Activated CD4-positive, alpha-beta memory T cell treated with anti-CD3 and anti-CD28 coated beads, Interleukin-2, amount 10 ng/mL, durations not matched to agents 7 days and 5 days (primary cell): ENCODE measurements at places on chromosomes 7 and 10.

DNA sequence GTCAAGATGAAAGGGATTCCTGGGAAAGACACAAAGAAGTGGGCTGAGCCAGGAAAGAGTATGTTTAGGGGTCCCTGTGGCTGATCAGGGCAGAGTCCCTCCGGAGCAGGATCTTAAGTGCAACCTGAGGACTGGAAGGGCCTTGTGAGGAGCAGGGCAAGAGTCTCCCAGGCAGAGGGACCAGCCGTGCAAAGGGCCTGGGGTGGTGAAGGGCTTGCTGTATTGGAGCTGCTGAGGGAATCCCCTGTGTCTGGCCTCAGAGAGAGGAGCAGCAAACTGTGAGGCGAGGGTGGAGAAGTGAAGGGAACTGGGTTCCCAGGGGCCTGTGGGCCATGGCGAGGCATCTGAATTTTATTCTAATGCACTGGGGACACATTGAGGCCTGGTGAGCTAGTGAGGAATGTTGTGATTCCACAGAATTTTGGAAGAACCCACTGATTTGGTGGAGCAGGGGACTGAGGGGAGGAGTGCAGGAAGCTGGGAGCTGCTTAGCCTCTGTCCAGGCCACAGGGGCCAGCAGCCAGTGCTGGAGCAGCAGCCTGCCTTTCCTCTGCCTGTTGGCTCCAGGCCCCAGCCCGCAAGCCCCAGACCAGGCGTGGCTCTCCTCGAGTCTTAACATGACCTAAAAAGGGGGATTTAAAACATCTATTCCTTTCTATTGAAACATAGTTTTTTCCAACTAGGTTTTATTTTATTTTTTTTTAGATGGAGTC, 138.4 kb upstream of the IGFBP3 start:
- DNase-seq = no peak

GRCh38 chr7:98282703-98283102, 1.2 kb downstream of the BRI3 start:
- DNase-seq = no peak

- no peak for DNase-seq
Observed at GRCh38 chr10:67045404-67045803, 119.6 kb downstream of the LRRTM3 start.

DNA sequence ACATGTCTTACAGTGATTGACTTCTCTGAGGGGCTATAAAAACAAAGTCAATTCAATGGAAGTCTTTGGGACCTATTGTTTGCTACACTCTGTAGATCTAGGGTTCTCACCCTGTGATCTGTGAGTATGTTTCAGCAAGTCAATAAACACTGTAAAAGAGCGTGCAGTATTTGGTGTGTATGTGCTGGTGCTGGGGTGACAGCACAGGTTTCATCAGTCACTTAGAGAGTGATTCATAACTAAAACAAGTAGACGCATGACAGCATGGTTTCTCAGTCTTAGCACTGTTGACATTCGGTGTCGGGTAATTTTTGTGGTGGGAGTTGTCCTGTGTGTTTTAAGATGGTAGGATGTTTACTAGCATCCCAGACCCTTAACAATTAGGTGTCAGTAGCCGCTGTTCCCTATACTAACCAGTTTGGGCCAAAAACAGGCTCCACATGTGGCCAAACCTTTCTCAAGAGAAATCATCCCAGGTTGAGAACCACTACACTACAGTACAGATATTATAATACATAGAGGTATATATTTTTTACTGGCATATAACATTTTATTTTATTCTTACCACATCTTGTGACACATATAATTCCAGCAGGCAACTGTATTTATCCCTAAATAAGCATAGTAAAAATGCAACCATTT, 411.8 kb downstream of the ARL4A start:
- DNase-seq = peak; percentile 21

- DNase-seq = no peak
Observed at GRCh38 chr7:76356115-76356514, 2.7 kb downstream of the YWHAG start.

DNA sequence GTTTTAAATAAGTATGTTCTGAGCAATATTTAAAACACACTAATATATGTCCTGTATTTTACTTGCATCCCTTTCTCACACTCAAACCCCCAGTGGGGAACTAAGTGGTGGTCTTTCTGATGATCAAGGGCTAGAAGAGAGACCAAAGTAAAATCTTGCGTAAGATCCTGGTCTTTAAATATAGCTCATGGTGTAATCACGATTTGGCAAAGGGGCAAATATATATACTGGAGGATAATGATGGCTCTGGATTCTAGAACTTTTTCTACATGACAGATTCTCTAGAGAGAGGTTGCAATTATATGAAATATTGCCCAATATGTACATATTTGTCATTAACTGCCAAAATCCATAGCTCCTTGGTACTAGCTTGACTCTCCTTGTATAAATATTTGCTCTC, 438.3 kb downstream of the NXPH1 start:
- DNase-seq = no peak

DNA sequence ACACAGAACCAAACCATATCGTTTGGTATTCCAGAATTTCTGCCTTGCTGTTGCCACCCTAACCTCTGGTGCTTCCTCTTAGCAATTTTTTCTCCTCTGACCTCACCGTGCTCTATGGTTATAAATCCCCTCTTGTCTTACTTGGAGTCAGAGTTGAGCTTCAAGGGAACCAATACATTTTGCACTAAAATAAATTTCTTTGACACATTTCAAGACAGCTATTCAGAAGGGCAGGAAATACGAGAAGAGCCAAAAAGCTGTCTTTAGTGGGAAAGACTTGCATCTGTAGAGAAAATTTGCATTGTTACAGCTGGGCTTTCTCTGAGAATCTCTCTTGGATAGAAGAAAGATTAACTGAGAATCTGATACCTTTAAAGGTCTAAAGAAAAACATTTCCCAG, 14.5 kb upstream of the AKR1C2 start:
- no peak for DNase-seq

- DNase-seq = no peak
Observed at GRCh38 chr7:158285383-158285770, 302.2 kb downstream of the PTPRN2 start.

GRCh38 chr10:101708870-101709269, 13.9 kb upstream of the FBXW4 start:
- DNase-seq = no peak

GRCh38 chr7:11737723-11738122, 94.3 kb downstream of the THSD7A start:
- no peak for DNase-seq

DNA sequence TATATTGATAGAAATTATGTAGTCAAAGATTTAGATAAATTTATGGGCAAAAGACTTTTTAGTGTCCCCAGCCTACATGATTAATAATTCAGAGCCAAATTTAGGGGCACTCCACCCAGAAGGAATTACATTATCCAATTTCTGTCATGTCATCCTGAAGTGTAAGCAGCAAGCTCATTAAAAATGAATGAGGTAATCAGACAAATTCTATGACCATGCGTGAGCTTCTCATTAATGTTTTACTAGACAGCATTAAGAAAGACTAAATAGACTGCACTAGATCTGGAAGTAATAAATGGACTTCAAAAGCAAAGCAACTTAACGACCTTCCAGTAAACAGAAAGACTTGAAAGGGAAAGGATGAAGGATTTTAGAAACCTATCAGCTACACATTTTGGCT, 22.7 kb upstream of the TRUB1 start:
- no peak for DNase-seq

DNA sequence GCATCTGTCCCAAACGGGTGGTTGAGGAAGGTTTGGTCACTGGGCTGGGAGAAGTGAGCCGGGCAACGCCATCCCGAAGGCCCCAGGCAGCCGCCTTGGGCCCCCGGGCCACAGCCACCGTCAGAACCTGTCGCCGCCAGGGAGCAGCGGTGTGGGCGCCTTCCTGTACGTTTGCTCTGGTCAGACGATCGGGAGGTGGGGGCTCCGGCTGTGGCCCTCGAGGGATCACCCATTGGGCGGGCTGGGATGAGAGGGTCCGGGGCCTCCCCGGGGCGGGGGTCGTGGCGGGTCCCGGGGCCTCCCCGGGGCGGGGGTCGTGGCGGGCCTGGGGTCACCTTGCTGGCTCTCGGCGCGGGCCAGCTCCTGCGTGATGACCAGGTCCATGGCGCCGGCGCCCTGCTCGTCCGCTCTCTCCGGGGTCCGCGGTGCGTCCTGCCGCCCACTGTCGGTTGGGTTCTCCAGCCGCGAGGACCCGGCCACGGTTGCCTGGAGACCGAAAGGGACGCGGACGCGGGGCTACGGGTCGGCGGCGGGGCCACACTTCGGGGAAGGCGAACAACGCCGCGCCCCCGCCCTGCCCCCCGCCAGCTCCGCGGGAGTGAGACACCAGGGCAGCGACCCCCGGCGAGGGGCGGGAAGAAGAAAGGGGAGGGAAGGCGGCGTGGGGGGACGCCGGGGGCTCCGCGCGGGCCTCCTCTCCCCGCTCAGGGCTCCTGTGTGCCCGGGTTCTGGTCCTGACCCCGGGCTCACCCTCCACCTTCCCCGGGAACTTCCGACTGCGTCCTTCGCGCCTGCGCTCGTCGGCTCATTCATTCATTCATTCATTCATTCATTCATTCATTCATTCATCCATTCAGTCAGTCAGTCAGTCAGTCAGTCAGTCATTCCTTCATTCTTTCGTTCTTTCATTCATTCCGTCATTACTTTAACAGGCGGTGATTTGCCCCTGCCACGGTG, at the start of gene CFAP46:
Gene CFAP46 (minus strand): TSS at position 470 of the 957 bp plus-strand sequence. CDS start 86 bp downstream, at position 384.
- DNase-seq = no peak

DNA sequence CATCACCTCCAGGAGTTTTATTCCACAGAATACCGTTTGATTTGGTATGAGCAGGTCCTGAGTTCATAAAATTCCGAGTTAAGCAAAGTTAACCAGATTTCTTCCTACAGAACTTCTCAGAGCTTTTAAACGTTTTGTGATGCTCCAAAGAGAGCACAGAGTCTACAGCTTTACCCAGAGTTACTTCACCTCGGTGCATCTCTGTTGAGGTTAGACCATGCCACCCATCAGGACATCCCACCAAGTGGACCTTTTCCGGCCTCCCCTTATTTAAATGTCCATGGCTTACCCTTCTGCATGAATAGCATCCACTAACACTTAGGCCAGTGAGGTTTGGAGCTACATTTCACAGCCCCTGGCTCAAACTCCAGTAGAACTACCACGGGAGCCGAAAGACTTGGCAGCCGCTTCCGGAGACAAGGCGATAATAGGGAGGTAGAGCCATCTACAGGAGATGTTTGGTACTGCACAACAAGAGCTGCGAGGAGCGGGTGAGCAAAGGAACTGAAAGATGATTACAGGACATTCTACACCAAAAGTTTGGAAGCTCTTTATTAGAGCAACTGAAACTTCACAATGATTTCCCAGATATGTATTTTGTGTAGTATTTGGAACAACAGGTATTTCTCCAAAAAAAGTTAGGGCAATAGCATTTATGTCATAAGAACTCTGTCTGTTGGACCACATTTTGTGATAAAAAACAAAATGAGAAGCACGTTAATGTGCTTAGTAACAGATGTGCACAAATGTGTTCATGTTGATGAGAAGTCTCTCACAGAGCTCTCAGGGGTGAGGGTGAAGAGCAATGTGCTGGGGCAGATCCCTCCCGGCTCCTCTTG, 174.7 kb downstream of the HERPUD2 start:
- DNase-seq = peak; percentile 59

- DNase-seq = no peak
Observed at GRCh38 chr10:77819210-77820112, 107.1 kb downstream of the DLG5 start.

- DNase-seq = no peak
Observed at GRCh38 chr10:2077231-2077630, 339.9 kb upstream of the ADARB2 start.

- DNase-seq = no peak
Observed at GRCh38 chr10:35386594-35387174, 50.4 kb downstream of the CCNY start.

GRCh38 chr7:24438232-24438631, 135.0 kb upstream of the PALS2 start:
- no peak for DNase-seq

- DNase-seq = no peak
Observed at GRCh38 chr7:100071018-100071723, 10.4 kb downstream of the ZNF3 start.

GRCh38 chr10:65341323-65341925, 1584.4 kb upstream of the LRRTM3 start:
- no peak for DNase-seq

DNA sequence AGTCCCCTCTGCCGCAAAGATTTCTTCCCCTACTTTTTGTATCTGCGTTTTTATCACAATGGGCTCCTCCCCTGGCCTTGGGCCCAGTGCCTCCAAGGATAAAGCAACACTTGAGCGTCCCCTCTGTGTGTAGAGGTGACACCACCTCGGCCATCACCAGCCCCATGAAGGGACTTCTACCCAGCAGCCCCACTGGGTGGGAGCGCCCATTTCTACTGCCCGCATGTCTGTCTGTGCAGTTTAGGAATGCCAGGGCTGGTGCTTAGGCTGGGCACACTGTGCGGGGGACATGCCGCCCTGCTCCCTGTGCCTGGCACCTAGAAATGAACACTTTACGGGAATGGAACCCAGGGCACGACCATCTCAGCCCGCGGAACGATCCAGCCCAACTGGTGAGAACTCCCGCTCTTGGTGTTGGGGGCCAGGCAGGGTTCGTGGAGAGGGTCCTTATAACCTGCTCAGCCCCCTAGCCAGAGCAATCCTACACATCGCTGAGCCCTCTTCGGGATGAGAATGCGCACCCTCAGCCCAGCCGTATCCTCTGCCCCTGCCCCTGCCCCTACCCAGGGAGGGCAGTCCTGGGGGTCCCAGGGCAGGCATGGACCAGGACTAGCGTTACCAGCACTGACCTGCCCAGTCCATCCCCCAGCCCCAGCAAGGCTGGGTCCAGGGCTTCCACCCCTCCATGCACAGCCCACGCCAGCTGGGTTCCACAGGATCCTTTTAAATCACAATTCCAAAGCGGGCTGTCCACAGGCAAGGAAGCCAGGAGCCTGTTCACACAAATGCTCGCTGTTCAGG, 12.8 kb downstream of the CRYGN start:
- no peak for DNase-seq

- no peak for DNase-seq
Observed at GRCh38 chr7:33998476-33998875, 93.1 kb downstream of the BMPER start.

DNA sequence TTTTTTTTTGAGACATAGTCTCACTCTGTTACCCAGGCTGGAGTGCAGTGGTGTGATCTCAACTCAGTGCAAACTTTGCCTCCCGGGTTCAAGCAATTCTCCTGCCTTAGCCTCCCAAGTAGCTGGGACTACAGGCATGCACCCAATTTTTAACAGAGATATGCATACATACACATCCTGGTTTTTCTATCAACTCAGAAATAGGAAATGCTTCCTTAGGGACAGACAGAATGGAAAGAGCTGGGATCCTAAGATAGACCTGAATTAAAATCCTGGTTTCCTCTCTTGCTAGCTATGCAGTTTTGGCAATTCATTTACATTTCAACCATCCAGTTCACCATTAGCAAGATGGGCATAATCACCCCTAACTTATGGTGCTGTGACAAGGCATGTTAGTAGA, 347.5 kb downstream of the GPAM start:
- DNase-seq = no peak
